Neural crest cell (in vitro differentiated cells): ENCODE measurements at places on chromosomes 2 and 18.
A peak's percentile ranks its signal among the peaks of the same experiment; 100 is the strongest.

DNA sequence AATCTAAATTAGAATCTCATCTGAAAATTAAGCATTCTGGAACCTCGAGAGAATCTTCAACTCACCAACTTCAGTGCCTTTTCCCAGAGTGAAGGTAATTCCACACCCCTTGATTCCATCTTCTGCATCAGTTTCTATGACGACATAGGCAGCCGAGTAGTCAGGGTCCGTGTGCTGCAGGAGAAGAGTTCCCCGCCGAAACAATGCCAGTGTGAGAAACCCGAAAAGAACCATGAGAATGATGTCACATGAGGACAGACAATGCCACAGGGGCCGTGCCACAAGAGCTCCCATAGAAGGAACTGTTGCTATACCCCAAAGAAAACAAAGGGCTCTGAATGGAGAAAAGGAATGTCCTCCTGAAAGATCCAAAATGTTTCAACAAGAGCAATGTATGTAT is 6.0 kb downstream of the ENOSF1 start:
- no peak for DNase-seq

DNA sequence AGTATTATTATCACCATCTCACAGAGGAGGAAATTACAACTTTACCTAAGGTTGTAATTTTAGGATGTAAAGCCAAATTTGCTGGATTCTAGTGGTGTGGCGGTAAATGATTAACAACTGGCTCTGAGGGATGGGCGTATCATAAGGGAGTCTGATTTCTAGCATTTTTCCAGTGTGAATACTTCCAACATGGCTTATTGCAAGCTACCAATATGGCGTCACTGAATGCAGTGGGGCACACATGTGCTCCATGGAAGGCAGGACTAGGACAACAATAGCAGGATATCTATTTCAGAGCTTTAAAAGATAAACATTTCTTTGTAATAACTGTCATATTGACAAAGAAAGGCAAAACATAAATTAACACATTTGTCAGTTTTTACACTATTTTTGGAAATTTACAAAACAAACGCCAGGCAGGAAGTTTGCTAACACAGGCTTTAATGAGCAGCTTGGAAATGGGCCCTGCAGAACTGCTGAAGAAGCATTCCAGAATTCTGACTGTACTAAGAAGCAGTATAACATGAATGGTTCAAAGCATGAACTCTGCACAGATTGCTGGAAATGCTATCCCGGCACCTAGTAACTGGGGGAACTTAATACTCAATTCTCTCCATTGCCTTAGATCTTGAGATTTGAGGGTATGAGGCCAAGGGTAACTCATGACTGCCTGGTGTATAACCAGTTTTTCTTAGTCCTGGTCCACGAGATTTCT is 439.3 kb upstream of the MAP2 start:
- no peak for DNase-seq

- peak; percentile 29 for DNase-seq
Observed at GRCh38 chr2:42770288-42771131, 6.6 kb upstream of the OXER1 start.

GRCh38 chr2:192002418-192002817 is 155.5 kb upstream of the CAVIN2 start:
- no peak for DNase-seq

DNA sequence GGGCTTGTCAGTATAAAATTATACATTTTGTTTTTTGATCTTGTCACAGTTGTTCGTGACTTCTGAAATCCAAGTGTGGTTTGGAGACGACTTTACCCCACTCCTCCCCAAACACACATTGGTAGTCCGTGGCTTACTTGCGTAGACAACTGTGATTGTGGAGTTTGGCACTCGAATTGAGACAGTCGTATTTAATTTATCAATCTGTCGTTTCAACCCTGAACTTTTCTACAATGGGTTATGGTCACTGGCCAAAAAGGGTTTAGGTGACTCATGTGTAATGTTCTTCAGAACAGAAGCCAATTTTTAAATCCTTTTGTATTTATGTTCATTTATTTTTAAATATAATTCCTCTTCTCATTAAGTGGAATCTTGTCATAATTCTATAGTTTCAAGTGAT is 129.9 kb downstream of the SPTBN1 start:
- DNase-seq = no peak

GRCh38 chr18:9334973-9335696 is 562 bp downstream of the TWSG1 start:
- no peak for DNase-seq

GRCh38 chr2:209762563-209762962 is 9.1 kb upstream of the UNC80 start:
- no peak for DNase-seq

- DNase-seq = no peak
Observed at GRCh38 chr2:19104503-19104902, 253.9 kb downstream of the OSR1 start.

DNA sequence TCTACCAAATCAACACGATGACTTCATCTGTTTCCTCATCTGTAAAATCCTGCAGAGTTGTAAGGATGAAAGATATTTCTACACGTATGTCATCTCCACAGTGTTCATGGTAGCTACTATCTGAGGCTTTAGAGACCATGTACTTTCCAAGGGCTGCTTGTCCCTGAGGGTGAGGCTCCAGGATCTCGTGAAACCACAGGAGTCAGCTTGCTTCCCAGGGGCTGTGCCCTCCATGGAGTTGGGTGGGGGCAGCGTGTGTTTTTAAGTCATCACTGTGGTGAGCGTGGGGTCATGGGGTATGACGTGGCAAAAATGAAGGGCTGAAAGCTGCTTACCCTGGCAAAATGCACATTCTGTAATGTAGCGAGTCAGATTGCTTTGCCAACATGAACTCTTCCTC is 81.6 kb downstream of the ASAP2 start:
- no peak for DNase-seq

DNA sequence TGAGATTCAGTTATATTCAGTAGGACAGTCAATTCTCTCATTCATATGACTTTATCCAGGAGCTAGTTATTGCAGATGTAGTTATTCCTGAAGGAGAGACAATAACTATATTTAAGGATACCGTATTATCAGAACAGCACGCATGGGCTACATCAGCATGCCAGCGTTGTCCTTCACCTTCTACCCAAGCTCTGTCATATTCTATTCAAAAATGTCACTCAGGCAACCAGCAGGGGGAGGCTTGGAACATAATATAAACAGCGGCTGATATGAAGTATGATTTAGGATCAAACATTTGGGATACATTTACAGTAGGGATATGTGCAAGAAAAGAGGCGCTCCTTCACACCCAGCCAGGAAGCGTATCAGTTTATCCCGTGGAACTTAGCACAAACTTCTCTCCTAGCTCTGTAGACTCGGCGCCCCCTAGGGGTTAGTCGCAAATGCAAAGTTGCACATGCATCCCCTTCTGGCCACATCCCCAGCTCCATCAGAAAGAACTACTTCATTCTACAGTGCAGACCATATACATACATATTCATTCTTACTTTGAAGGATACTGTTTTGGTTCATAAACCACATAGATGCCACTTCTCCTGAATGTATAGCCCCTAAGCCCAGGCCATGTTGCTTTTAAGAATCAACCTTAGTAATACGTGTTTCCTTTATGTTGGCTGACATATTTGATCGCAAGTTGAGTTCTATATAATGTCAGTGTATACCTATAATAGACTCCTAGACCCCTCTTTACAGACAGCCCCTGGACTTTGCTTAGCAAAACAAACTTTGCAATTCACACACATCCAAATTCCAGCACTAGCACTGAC is 759.4 kb downstream of the ADCYAP1 start:
- DNase-seq = peak; percentile 72

- DNase-seq = no peak
Observed at GRCh38 chr2:96801786-96802595, 14.1 kb upstream of the CNNM3 start.

- no peak for DNase-seq
Observed at GRCh38 chr2:218081063-218081462, 12.0 kb downstream of the RUFY4 start.

DNA sequence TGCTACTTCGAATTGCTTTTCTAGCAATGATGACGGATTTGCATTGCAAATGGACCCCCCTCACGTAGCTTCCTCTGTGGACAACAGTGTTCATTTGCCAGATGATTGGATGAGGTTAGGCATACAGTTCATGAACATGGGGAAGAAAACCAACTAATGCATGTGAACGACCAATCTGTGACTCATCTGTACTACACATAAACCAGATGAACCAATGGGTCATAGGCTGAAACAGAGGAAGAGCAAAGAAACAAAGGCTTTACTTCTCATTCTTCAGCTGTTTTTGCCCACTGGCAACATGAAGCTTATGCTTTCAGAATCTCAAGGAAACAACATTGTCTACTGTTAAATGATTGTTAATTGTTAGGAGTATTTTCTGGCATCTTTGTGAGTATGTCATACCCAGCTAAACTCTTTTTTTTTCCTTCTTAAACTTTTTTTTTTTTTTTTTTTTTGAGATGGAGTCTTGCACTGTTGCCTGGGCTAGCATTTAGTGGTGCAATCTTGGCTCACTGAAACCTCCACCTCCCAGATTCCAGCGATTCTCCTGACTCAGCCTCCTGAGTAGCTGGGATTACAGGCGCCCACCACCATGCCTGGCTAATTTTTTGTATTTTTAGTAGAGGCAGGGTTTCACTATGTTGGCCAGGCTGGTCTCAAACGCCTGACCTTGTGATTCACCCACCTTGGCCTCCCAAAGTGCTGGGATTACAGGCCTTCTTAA is 35.5 kb downstream of the EFEMP1 start:
- DNase-seq = no peak

- no peak for DNase-seq
Observed at GRCh38 chr2:81767187-81767912, 1462.8 kb upstream of the LRRTM1 start.

DNA sequence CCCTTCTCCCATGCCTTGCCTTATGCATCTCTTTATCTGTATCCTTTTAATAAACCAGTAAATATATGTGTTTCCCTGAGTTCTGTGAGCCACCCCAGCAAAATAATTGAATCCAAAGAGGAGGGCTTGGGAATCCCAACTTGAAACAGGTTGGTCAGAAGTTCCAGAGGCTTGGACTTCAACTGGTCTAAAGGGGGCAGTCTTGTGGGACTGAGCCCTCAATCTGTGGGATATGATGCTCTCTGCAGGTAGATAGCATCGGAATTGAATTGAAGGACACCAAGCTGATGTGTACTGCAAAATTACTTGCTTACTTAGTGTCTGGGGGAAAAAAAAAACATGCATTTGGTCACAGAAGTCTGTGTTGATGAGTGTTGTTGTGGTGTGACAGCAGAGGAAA is 1033.5 kb upstream of the TMEFF2 start:
- DNase-seq = no peak

GRCh38 chr18:3163968-3164367 is 55.8 kb downstream of the MYOM1 start:
- DNase-seq = no peak

GRCh38 chr2:16682431-16683118 is 16.9 kb upstream of the CYRIA start:
- no peak for DNase-seq

- DNase-seq = no peak
Observed at GRCh38 chr2:234963773-234964615, 12.2 kb downstream of the SH3BP4 start.

- no peak for DNase-seq
Observed at GRCh38 chr2:159156834-159157233, 129.7 kb downstream of the WDSUB1 start.
